Ureter (tissue), 1 donor: ENCODE measurements at places on chromosomes 2 and 18.

- no peak for DNase-seq
These were observed 307.1 kb downstream of the OSR1 start for GRCh38 chr2:19051203-19051831.

- no peak for DNase-seq
These were observed 465.6 kb downstream of the MTX2 start for GRCh38 chr2:176734868-176735267.

DNA sequence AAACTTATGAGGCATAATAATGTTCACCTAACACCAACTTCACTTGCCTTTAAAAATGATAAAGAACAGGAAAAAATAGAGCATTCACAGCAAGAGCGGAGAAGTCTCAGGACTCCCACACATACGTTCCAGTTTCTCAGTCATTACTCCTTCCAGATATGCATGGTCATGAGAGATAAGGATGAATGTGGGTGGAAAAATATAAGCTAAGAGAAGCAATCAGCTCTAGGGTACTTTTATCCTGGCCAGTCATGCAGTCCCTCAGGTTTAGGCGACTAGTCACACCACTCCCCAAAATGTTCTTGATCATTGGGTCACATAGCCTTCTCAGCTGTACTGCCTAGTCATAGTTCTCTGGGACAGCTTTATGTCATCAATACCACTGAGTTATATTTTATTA, 29.2 kb upstream of the CCDC178 start:
- DNase-seq = no peak

DNA sequence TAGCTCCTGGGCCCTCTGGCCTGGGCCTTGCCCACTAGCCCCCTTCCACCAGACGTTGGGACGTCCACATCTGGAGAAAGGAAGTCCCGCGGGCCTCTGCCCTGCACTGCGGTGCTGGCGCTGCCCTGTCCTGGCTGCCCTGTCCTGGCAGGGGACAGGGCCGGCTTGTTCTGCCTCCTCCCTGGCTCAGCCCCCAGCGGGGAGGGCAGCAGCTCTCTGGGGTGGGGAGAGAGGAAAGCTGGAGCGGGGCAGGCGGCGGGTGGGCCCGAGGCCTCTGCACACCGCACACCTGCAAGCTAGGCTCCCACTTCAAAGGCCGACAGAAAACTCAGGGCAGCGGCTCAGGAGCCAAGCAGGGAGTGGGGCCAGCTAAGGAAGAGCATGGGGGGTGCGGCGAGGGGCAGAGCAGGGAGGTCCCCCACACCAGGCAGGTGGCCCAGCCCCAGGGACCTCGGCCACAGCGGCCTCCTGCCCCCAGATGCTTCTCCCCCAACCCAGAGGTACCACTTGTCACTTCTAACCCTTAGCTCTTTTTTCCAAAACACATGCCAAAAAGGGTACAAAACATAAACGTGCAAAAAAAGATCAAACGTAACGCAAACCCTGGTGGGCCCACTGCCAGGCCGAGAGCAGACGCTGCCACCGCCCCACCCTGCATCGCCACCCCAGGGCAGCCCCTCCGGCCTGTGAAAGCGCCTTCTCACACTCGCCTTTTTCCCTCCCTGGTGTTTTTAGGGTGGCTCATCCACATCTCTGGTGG, 13.5 kb downstream of the SNED1 start:
- peak; percentile 38 for DNase-seq

DNA sequence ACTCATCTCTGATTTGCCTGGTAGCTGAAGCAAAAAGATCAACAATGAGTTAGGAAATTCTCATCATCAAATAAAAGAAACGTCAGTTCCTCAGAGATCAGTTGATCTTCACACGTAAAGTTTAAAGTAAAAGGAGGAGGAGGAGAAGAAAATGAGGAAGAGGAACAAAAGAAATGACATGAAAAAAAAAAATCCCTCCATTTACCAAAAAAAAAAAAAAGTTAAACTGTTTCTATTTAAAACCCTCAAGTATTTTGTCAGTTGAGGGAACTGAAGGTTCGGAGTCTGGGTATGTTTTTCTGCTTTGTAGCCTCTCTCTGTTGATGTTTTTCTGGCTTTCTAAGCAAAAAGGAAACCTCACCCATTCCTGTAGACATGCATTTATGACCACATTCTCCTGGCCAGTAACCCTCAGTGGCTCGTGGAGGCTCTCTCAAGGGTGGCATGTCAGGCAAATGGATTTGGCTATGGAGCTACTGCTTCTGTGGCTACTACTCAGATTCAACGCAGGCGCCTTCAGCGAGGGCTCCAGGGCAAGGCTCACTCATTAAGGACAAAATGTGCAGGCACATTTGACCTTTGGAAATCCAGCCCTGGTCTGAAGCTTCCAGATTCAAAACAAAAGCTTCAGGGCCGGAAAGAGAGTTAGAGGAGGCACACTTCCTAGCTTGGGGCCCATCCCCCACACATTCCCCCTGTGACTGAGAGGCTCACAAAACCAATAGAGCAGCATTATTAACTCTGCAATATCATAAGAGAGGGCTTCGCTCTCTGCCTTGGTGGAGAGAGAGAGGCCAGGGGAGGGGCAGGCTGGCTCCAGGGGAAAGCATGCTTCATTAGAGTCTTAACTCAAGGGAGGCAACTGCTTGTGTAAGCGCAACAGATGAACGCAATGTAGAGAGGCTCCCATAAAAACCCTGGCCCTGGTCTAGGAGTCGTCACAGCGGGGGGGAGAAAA, 22.3 kb downstream of the KLF7 start:
- DNase-seq = peak; percentile 65

GRCh38 chr2:23092831-23093230, 292.1 kb upstream of the KLHL29 start:
- no peak for DNase-seq

DNA sequence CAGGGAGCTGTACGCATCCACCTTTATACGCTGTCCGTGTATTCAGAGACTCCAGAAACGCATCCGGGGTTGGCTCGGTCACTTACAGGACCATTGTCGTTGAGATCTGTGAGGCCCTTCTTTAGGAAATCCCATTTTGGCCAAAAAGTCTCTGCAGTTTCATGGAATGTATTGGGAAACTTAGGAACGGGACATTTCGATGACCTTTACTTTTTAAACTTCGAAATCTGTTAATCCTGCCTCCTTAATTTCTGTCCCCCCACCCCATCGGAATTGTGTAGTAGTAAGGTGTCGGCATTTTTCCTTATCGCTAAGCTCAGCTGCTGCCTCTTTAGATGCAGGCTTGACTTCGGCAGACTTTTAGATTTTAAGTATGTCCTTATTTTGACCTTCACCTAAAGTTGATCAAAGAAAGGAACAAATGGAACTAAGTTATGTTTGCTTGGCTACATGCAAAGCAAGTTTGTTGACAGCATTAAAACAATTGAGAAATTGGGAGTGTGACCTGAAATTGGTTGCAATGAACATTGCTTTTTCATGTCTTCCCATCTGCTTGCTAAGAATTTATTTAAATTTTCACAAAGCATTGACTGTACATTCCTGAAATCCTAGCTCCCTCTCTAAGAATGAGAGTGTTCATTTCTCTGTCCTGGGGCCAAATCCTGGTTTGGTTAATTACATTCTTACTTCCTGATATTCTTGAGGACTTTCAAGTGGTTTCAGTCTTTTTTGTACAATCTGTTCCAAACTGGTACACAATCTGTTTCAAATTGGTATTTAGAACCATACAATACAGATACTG, 884 bp upstream of the RAPH1 start:
- DNase-seq = no peak

GRCh38 chr2:163713534-163714311, 22.1 kb downstream of the FIGN start:
- DNase-seq = no peak

- DNase-seq = no peak
These were observed 500.2 kb downstream of the EIPR1 start for GRCh38 chr2:2877427-2877826.
